Osteocyte (in vitro differentiated cells): ENCODE measurements at places on chromosomes 5 and 9. TPM values are rescaled to one million over a fixed set of nuclear protein-coding genes. Genes with fewer than 3 reads are reported as not detected.

DNA sequence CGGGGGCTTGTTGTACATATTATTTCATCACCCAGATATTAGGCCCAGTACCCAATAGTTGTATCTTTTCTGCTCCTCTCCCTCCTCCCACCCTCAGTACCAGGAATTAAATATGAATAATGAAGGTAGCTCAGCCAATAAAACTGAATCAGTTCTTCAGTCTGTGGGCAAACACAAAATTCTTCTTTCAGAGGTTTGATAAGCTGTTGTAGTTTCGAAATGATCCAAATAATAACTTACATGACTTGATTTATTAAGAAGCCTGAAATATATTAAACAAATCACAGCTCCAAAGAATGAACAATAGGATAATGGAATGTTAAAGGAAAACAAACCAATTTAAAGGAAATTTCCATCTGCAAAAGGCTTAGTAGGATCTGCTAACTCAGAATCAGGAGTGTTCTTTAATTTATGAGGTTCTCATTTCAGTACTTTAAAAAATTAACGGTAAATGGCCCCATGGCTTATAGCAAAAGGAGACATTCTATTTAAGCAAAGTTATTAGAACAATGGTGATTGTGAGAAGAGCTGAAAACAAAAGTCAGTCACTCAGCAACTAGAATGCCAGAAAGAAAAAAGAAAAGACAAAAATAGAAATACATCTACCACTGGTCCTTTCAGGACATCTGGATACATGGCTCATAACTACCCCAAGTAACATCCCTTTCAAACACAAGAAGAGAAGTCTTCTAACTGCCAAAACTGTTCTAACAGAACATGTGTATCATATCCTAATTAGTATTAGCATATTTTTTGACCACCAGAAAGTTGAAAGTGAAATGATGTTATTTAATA is 62.4 kb downstream of the NR3C1 start:
- no peak for DNase-seq

- no peak for DNase-seq
Observed at GRCh38 chr5:148011398-148012137, 52.2 kb upstream of the SPINK5 start.

DNA sequence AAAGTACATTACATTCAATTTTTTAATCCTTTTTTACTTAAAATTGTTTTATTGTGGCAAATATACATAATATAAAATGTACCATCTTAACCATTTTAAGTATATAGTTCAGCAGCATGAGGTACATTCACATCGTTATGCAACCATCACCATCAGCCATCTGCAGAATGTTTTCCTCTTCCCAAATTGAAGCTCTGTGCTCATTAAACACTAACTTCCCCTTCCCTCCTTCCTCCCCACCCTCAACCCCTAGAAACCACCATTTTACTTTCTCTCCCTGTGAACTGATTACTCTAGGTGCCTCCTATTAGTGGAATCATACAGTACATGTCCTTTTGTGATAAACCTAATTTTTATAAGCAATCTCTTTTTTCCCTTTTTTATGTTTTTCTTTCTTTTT is 15.6 kb downstream of the TEX53 start:
- DNase-seq, result no peak

DNA sequence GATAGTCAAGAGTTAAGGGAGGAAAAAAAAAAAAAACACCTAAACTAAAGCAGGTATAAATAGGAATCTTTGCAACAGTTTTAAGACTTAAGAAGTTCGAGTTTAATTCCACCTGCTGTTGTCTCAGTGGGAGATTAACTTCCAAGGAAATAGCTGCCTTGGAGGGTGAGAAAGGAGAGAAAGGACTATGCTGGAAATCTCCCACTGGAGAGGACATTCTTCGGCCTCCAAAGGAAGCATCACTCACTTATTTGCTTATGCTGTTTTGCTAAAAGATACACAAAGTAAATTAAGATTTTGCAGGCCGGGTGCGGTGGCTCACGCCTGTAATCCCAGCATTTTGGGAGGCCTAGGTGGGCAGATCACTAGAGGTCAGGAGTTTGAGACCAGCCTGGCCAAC is 317.9 kb upstream of the MPDZ start:
- no peak for DNase-seq

DNA sequence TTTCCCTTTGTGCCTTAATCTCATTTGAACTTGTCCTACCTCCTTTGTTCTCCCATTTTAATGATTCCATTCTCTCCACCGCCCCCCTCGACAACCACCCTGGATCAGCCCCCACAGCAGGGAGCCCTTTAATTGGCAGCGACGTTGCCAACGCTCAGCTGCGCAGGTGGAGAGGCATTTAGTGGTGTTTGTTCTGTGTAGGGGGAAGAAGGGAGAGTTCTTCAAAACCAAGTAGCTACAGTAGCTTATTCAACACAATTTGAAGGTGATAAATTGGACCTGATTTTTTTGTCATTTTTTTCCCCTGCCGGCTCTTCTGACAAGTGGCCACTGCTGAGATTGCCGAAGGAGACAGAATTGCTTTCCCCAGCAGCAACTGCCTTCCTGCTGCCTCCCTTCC is 499.1 kb downstream of the CDK5RAP2 start:
- no peak for DNase-seq

- no peak for DNase-seq
Observed at GRCh38 chr5:3592298-3592697, 3.3 kb upstream of the IRX1 start.

DNA sequence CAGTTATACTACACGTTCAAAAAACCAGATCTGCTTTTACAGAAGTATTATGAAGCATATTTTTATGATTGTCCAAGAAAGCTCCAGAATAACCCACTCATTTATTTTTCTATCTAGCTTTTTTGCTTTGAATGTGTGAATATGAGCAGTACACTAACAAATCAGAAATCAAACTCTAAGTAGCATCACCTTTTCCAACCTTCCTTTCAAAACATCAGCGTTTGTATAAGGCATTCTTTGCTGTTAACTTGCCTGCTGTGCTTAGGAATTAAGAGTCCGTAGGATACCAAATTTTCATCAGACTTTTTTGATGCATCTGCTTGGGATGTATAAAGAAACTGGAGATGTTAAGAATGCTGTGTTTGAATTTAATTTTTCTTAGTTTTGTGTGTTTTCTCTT is 3.8 kb downstream of the TLE4 start:
- DNase-seq, result no peak

GRCh38 chr5:55994495-55994997 is at the start of gene IL6ST:
Gene IL6ST, minus strand, starts transcription at chr5:55994963. Its CDS starts 18,685 bp downstream, at chr5:55976278.
- no peak for DNase-seq

- no peak for DNase-seq
Observed at GRCh38 chr9:105283795-105284194, 39.3 kb downstream of the SLC44A1 start.

DNA sequence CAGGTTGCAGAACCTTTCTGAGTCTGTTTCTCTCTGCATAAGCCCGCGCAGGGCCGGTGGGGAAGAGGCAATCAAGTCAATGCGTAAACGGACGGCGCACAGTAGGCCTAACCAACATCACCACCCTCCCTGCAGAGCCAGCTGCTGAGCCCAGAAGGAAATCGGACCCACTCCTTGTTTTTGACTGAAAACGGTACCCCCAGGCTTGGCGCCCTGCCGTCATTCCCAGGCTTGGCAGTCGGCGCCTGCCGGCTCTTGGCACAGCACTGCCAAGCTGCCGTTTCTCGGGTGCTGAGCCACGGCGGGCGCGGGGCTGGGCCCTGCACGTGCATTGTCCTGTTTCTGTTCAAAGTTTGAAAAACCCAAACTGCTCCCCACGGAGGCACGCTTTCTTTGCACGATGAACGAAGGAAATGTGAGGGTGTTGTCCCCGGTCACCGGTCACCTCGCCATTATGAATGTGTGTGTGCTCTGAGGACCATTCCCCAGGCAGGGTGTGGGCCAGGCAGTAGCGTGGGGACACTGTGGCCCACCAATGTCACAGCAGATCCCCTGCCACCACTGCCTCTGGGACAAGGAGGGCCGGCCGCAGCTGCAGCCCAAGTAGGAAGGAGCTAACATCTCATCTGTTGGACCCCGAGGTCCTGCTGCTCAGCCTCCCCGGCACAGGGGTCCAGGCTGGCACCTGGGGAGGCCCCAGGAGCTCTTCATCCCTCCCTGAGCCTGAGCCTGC is 20.1 kb downstream of the FIBCD1 start:
- no peak for DNase-seq

- no peak for DNase-seq
Observed at GRCh38 chr9:89555036-89555415, 49.8 kb upstream of the GADD45G start.

DNA sequence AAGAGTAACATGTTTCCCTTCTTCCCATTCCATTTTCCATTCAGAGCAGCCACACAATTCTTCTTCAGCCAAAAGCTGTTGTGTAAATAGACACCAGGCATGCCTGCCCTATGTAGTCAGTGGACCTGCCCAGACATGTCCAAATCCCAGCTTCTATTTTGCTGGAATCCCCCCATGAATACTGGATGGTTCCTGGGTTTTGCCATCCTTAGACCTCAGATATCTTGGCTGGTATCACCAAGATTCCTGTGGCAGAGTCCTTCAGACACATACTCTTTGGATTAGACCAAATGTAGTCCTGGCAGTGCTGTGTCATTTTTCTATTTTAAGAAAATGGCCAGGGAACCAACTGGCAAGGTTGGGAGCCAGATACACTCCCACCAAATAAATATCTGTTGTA is 10.3 kb downstream of the FST start:
- no peak for DNase-seq

- no peak for DNase-seq
Observed at GRCh38 chr5:157201857-157202256, 21.2 kb downstream of the ITK start.

- no peak for DNase-seq
Observed at GRCh38 chr5:1836891-1837880, 36.0 kb downstream of the NDUFS6 start.

GRCh38 chr5:160071516-160071915 is 47.7 kb downstream of the PWWP2A start:
- no peak for DNase-seq

- DNase-seq, result no peak
Observed at GRCh38 chr9:81530310-81530810, 159.0 kb downstream of the TLE1 start.

DNA sequence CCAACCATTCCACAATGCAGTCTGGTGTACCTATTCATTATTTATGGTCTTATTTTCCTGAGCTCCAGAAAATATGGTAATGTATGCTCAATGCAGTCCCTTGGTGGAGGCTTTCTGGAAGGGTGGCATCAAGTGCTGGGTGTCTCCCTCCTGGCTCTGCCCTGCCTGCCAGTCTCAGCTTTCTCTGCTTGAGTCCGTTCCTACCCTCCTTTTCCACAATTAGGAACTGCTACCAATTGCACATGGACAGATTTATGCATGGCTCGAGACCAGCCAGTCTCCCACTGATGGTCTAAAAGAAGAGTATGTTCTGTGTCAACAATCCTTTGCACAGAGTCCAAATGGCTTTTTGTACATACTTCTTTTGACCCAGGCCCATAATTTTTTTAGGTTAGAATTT is 189.8 kb downstream of the TLE1 start:
- no peak for DNase-seq

- no peak for DNase-seq
Observed at GRCh38 chr5:29960323-29960722, 1233.2 kb upstream of the CDH6 start.

DNA sequence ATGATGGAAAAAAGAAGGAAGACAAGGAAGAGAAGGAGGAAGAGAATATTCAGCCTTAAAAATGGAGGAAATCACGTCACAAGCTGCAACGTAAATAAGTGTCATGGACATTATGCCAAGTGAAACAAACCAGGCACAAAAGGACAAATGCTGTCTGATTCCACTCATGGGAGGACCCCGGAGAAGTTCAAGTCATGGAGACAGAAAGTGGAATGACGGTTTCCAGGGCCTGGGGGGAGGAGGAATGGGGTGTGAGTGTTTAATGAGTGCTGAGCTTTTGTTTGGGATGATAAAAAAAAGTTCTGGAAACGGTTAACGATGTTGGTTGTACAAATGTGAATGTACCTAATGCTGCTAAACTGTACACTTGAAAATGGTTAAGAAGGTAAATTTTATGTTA is 439.5 kb downstream of the GADD45G start:
- no peak for DNase-seq

DNA sequence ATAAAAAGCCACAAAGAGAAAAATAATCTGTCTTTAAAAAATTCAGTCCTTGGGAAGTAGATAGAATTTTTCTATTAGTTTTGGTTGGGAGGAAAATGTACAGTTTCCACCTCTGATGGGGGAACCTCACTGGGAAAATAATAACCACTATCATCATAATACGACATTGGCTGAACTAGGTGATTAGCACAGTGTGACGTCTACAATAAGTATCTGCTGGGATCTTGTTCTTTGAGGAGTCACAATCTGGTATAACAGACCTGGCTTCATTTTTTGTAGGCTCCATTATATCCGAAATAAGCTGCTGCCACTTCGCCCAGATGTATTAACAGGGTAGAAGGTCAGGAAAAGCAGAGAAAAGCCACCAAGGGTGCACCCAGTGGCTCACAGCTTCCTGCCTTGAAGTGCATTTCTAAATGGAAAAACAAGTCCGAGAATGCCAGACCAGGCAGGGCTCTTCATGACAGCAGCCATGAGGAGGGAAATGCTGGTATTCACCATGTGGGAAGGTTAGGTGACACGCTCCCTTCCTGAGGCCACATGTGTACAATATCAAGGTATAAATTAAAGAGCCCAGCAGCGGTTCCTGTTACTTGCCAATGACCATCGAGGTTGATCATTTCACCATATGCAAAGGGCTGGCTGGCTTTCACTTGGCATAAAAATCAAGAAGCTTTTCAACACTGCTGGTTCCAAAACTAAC is 152.8 kb downstream of the PRELID2 start:
- DNase-seq, result no peak

DNA sequence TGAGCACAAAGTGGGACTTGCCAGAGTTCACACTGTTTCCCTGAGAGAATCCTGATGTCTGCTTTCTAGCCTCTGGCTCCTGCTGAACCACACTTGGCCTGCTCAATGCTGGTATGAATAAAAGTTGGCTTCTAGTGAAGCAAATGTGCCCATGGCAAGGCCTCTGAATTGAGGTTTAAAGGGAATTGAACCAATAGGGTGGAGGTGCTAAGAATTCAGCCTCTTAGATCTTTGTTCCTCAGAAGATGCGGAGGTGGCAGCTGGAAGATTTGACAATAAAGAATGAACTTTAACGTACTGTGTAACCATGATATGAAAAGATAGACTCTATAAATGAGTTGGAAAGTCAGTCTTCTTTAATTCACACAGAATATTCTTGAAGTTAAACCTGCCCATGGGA is 57.2 kb downstream of the RASGRF2 start:
- no peak for DNase-seq

MCIDAS gene
- not detected in 2 replicates for total RNA-seq

DDX4 gene
- not detected in 2 replicates for total RNA-seq

MYMK gene
- not detected in 2 replicates for total RNA-seq

PCDHGA11 gene
- total RNA-seq, result 1.9 and 2.2 TPM in 2 replicates

GGTA1 gene
- total RNA-seq, result 0.64 and 1.1 TPM in 2 replicates

ADAMTS6 gene
- total RNA-seq, result 4.7 and 6.6 TPM in 2 replicates

DIPK1B gene
- 11.4 and 11.5 TPM in 2 replicates for total RNA-seq

SPINK6 gene
- not detected in 2 replicates for total RNA-seq
